ENCODE measurements at places on chromosomes 3 and 15. TPM values are rescaled to one million over a fixed set of nuclear protein-coding genes. Genes with fewer than 3 reads are reported as not detected.

GRCh38 chr15:81111018-81111417, 23.1 kb upstream of the CFAP161 start:
- no peak for DNase-seq

DNA sequence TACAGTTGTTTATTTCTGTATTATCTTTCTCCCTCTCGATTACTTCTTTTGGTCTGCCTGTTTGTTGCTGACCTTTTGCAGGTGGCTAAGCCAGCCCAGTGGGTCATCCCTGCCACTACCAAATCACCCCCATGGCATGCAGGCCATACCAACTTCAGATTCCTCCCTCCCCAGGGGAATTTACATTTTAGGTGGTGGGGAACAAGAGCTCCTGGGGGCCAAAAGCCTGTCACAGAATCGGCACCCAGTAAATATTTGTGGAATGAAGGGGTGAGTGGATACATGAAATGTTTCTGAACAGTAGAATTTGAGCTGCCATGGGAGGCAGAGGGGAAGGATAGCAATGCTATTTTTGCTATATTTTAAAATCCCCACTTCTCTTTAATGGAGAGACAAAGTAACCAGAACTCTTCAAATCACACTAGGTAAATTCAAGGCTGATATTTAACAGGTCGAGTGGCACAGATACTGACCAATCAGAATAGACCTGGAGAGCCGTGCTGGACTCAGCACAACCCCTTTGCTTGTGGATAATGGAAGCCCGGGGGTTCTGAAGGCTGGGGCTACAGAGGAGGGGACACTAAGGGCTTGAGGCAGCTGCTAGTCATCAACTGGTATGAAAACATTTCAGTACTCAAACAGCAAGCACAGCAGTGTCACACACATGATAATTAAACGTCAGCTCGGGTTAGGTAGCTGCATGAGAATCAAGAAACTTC, 54.3 kb upstream of the SMAD3 start:
- DNase-seq = no peak

GRCh38 chr3:40574661-40575060, 49.9 kb downstream of the ZNF621 start:
- DNase-seq = no peak

- DNase-seq = no peak
Measured at GRCh38 chr3:3531476-3531875, 267.8 kb upstream of the LRRN1 start.

DNA sequence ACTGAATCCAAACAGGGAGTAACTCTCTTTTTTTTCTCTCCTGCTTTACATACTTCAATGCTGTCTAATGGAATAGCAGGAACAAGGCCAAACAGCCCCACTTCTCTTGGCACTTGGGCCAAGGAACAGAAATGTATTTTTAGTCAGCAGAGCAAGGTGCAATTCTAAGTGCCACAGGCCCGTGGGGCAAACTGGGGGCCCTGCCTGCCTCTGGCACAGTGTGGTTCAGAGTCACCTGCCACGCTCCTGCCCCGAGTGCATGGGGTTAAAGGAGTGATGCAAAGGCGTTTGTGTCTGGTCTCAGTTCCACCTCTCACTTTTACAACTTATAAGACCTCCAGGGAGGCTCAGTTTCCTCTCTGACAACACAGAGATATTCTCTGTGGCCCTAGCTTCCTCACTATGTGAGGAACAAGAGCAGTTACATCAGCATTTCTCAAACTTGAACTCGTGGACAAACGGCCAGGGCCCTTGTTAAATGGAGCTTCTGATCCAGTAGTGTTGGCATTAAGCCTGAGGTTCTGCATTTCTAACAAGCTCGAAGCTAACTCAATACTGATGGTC, 51.3 kb downstream of the LRIG1 start:
- DNase-seq = no peak

DNA sequence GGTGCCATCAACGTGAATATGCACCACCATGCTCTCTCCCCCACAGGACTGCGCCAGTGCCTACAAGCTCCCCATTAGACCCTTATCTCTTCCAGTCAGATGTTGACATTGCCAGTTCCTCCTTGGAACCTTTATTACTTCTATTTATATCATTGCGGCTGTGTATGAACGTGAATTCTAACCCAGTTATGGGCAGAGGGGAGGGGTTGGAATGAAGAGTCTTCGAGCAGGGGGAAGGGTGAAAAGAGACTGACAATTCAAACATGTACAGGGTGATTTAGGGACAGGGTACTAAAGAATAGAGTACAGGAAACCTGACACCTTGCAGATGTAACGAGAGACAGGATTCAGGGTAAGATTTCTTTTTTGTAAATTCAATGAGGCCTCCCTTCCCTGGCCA, 41.8 kb upstream of the ST6GAL1 start:
- no peak for DNase-seq

GRCh38 chr3:63863150-63864007, at the start of the genes ATXN7 and THOC7:
Gene ATXN7, plus strand, starts transcription at chr3:63863867. Its CDS starts 48,732 bp downstream, at chr3:63912599.
Gene THOC7, minus strand, starts transcription at chr3:63863805. Its CDS starts 15 bp downstream, at chr3:63863790.
- peak; percentile 66 for DNase-seq

GRCh38 chr3:16960125-16960524, 75.4 kb downstream of the PLCL2 start:
- no peak for DNase-seq

GRCh38 chr3:136670166-136670565, 82.0 kb downstream of the STAG1 start:
- DNase-seq = no peak

GRCh38 chr3:71896751-71897150, 111.8 kb upstream of the PROK2 start:
- no peak for DNase-seq

- no peak for DNase-seq
Measured at GRCh38 chr15:64696481-64696880, 78.9 kb downstream of the RBPMS2 start.

DNA sequence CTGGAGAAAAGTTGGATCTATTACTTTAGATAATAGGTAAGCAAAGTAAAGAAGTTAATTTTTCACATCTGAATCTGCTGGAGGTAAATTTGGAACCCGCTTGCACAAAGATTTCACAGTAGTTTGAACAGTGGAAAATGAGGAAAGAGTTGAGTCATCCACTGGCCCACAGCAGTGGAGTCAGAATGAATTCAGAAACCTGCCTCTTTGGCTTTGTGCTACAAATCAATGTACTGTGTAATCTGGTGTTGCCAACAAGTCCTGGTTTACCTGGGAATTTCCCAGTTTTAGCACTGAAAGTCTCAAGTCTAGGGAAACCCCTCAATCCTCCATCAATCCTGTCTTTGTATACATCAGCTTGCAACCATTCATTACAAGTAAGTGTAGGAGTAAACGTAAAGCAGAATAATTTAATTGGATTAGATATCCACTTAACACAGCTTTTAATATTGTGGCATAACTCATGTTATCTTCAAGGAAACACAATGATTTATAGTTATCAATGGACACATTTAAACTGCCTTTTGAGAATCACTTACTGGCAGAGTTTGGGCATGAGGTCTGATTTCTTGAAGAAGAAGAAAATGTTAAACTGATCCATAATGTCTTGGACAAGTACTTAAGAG, 100.6 kb downstream of the DCLK3 start:
- peak; percentile 17 for DNase-seq

DNA sequence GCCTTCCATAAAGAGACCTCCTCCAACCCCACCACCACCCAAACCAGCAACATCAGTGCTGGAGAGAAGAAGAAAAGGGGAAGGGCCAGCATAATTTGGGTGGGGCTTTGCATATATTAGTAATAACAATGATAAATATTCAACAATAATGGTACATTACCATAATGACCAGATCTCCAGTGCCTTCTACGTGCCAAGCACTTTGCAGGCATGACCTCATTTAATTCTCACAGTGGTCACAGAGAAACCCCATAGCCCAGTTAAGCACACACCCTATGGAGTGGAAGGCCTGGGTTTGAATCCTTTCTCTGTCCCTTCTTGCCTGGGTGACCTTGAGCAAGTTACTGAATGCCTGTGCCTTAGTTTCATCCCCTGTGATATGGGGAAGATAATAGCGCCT, 49.2 kb downstream of the CORO2B start:
- DNase-seq = no peak

GRCh38 chr3:193686665-193687483, 93.9 kb downstream of the OPA1 start:
- DNase-seq = no peak

GRCh38 chr3:8945890-8946600, 17.2 kb downstream of the RAD18 start:
- no peak for DNase-seq

DNA sequence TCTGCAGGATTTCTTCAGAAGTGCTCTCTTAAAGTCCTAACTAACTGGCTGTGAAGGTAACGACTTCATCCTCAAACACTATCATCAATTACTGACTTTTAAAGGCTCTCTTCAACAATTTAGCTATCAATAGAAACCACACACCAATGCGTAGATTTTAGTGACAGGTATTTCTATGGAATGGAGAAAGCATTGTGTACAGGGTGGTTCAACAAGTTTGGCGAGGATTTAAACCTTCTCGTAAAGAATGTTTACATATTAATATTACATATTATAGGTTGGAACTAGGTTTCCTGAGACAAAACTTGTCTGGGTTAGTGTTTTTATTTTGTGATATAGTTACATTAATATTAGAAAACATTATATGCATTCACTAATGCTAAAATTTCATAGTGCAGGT, 233.6 kb downstream of the CHL1 start:
- DNase-seq = no peak

- no peak for DNase-seq
Measured at GRCh38 chr3:144491333-144491732, 519.7 kb downstream of the DIPK2A start.

GRCh38 chr3:63193647-63194046, 84.5 kb upstream of the SYNPR start:
- DNase-seq = no peak

DNA sequence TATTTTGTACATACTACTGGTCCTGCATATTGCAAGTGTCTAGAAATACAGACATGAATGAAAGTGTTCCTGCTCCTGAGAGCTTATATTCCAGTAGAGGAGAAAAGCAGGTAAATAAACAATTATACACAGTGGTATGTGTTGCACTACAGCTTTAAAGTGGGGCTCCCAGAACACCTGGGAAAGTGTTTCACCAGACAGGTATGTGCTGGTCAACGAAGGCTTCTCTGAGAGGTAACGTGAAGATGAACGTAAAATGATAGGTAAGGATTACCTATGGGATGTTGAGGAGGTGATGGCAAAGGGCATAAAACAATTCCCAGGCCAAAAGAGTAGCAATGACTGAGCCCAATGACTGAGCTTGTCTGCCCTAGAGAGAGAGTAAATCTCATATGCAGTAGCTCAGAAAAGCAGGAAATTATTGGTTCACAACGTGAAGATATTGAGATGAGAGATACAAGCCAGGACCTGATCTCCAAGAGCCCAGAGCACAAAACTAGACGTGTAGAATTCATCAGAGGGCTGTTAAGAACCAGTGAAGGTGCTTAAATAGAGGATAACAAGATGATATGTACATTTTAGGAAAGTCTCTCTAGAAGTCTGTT, 459.1 kb upstream of the BCHE start:
- no peak for DNase-seq

GRCh38 chr15:52031556-52031955, 12.5 kb downstream of the MAPK6 start:
- no peak for DNase-seq

DNA sequence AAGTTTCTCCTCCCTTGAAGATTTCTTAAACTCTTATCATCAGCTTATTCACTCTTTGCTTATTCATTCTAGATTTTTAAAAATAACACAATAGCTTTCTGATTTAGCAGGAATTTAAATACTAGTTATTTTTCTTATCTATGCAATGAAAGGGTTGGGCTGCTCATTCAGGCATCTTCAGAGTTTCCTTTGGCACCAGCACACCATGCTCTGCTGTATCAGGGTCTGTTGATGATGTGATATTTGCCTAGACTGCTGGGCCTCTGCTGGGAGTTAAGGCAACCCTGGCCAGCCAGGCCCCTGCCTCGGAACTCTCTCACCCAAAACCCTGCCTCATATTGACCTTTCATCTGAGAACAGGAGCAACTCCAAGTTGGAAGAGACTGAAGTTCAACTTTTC, 35.0 kb downstream of the DRD3 start:
- DNase-seq = peak; percentile 37

- no peak for DNase-seq
Measured at GRCh38 chr3:160057331-160057730, 68.7 kb downstream of the IL12A start.

- no peak for DNase-seq
Measured at GRCh38 chr3:9247941-9248521, 1.4 kb downstream of the SRGAP3 start.

DNA sequence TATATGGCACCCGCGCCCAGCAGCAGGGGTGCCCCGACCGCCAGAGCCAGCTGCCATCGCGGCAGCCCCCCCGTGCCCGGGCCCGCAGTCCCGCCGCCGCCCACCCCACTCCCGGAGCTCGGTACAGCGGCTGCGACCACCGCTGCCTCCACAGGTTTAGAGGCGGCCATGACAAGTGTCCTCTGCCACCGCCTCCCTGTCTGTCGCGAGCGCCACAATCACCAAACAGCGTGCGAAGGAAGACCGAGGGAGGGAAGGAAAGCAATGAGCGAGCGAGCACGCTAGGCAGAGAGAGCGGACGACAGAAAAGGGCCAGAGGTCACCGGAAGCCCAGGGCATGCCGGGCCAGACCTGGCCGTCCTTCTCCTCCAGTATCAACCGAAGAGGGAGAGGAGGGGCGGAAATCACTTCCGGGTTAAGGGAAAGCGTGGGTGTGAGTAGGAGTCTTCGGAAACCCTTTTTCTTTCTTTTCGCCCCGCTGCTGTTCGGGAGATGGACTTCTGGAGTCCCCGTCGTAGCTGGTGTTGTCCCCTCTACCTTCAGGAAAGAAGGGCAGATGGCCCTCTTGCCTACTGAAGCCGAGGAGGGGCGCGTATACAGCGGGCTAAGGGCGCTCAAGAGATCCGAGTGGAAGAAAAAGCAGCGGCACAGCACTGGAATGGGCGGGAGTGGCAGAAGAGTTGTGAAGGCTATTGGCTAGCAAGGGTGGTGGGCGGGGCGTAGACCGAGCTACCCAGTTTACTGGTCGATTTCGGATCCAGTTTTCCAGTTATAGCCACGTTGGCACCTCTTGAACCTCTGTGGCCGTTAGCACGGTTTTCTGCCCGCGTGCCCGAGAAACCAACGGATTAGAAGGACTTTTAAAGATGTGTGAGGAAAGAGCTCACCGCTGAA, at the start of the genes LNP1 and TOMM70:
Gene LNP1, plus strand, starts transcription at position 760 of the 894 bp plus-strand sequence. CDS start 28,191 bp downstream, outside the sequence.
Gene TOMM70, minus strand, starts transcription at position 310 of the 894 bp plus-strand sequence. Its CDS starts 140 bp downstream, at position 170.
- DNase-seq = peak; percentile 99

DNA sequence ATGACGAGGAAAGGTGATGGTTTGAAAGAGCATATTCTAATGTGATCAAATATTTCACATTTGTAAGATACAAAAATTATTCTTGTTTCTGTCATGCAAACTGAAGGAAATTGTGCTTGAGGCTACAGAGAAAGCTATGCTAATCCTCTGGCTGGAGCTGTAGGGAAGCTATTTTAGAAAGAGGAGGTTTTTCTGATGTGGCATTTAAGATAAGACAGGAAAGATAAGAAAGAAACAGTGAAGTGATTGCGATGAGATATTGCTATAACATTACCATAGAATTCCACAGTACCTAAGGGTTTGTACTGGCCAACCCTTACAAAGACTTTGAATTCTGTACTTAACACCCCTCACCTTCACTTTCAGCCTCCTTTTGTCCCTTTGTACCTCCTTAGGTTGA, 205.2 kb upstream of the LMCD1 start:
- DNase-seq = no peak

Gene LRIG1
- 8.4 TPM for total RNA-seq

Gene C2CD4A
- total RNA-seq = not detected

Gene TMC3
- total RNA-seq = not detected

Gene VGLL3
- 11.7 TPM for total RNA-seq

Gene RASGRF1
- not detected for total RNA-seq

Gene FOXB1
- not detected for total RNA-seq

Gene CCDC66
- 14.4 TPM for total RNA-seq

Gene ZBTB20
- 0.54 TPM for total RNA-seq

Gene NPAP1
- not detected for total RNA-seq

Gene AQP9
- not detected for total RNA-seq

Gene RIOX2
- total RNA-seq = 72.3 TPM

Gene ZCWPW2
- not detected for total RNA-seq

Data from MG63 (cell line).